Skin of body (tissue), 3 donors: ENCODE measurements at places on chromosomes 5 and 9. TPM values are rescaled to one million over a fixed set of nuclear protein-coding genes. Genes with fewer than 3 reads are reported as not detected.
A peak's percentile ranks its signal among the peaks of the same experiment; 100 is the strongest.

The LIFR gene
- total RNA-seq: 70.8 TPM

The MLANA gene
- total RNA-seq: 6.5 TPM

The DPYSL3 gene
- 71.4 TPM for total RNA-seq

The MAMDC2 gene
- 11.8 TPM for total RNA-seq

DNA sequence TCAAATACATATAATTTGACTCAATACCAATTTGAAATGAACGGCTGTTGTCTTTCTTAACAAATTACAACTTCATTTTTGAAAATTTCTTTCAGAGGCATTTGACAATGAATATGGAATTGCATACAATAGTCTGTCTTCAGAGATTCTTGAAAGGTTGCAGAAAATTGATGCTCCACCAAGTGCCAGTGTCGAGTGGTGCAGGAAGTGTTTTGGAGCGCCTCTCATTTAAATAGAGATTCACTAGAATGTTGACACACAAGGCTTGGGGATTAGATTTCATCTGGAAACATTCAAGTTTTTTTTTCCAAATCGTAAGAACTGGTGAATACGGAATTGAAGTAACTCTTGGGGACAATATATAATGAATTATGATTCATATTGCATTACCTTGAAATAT is 8.1 kb downstream of the RPS6 start:
- no peak for DNase-seq

GRCh38 chr5:115857057-115857479 is 15.3 kb downstream of the AP3S1 start:
- no peak for DNase-seq

DNA sequence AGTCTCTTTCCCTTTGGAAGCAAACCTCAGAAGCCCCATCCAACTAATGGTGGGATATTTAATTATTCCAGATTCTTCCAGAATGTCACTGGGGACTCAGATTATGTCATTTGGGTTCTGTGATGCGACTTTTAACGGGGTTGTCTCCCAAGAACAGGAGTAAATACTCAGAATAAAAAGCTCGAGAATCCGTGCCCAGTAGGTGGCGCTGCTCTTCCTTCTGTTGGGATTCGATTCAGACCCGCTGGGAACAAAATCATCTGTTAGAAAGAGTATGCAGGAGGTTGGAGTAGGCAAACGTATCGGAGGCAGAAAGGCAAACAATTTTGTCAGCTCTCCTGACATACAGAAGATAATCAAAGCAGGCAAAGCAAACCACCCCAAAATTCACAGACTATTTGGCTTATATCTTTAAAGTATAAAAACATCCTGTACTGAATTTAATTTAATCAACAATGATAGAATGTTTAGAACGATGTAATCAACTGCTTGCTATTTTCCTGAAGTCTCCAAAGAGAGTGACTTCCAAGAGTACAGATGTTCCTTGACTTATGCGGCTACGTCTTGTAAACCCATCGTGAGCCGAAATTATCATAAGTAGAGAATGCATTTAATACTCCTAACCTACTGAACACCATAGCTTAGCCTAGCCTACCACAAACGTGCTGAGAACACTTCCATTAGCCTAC is 169.8 kb upstream of the RAI14 start:
- peak; percentile 83 for DNase-seq

GRCh38 chr5:124134941-124135340 is 611.5 kb downstream of the ZNF608 start:
- DNase-seq: peak; percentile 44

DNA sequence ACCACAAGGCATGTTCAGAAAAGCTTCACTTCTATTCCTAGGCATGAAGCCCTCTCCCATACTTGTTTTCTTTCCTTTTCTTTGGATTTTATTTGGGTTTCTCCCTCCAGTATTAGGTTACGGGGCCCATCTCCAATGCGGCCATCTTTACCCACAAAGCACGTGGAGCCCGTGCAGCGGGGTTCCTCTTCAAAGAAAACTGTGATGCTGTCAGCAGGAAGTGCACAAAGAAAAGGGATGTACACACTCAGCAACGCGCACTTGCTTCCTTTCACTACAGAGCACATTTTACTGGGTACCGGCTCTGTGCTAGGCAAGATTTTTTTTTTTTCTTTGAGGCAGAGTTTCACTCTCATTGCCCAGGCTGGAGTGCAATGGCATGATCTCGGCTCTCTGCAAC is 106.6 kb downstream of the COL23A1 start:
- no peak for DNase-seq

DNA sequence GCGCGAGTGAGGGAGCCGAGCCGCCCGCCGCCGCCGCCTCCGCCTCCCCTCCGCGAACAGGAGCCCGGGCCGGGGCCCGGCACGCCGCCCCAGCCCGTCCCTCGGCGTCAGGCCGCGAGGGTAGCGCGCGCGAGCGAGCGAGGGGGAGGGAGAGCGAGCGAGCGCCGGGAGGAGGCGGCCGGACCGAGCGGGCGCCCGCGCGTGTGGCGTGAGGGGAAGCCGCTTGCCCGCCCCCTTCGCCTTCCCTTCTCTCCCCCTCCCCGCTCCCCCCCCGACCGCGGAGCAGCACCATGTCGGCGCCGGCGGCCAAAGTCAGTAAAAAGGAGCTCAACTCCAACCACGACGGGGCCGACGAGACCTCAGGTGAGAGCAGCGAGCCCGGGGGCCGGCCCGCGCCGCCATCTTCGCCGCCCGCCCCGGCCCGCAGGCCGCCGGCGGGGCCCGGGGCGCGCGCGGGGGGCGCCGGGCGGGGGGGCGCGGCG is 312 bp downstream of the SET start:
- DNase-seq: no peak

DNA sequence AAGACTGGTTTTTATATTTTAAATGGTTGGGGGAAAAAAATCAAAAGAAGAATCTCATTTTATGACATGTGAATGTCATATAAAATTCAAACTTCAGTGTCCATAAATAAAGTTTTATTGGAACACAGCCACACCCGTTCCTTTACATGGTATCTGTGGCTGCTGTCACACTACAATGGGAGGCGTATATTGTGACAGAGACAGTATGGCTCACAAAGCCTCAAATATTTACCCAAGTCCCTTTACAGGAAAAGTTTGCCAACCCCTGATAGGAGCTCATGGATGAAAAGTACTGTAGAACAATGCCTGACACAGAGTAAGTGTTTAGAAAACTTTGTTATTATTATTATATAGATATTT is 5.2 kb upstream of the DUSP1 start:
- DNase-seq: no peak

DNA sequence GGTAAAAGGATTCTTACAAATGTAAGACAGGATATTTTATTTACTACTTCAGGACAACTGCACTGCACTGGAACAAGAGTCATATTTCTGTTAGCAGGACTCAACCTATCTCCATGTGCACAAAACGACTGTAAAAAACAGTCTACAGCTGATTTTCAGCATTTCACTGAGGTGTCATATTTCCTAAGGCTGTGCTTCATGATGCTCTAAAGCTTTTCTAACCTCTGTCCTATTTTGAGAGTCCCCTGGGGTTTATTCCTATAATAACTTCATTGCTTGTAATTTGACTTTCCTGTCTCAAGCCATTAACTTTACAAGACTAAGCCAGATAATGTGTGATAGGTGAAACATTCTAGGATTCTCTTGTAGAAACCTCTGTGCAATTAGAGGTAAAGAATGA is 472.3 kb downstream of the HINT1 start:
- peak; percentile 6 for DNase-seq
